CD4-positive, alpha-beta T cell treated with Interleukin-4 for 1 hour (primary cell): ENCODE measurements at places on chromosomes 7 and 10.

- DNase-seq, result no peak
These were observed 176.8 kb downstream of the PKD1L1 start for GRCh38 chr7:47771336-47771989.

GRCh38 chr7:129635300-129636029 lies 23.9 kb downstream of the NRF1 start:
- DNase-seq, result peak; percentile 71

- DNase-seq, result no peak
These were observed 3.0 kb downstream of the UCMA start for GRCh38 chr10:13231190-13231589.

GRCh38 chr7:69600710-69601519 lies 2.6 kb downstream of the AUTS2 start:
- DNase-seq, result no peak

- DNase-seq, result no peak
These were observed 47.5 kb downstream of the EPC1 start for GRCh38 chr10:32299354-32299980.

DNA sequence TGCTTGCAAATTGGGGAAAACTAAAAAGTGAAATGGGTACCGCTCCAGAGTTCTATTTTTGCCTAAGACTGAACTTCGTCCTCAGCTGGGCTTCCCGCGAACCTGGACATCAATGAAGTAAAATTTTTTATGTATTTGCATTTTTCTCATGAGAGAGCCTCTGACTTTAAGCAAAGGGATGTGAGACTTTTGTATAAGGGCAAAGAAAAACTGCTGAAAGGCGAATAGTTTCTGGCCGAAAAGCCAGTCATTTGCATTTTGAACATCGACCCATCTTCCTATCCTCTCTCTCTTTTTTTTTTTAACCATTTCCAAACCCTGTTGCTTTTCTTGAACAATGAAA lies 573 bp downstream of the PMPCB start:
- no peak for DNase-seq

- DNase-seq, result no peak
These were observed 397.9 kb downstream of the TFEC start for GRCh38 chr7:115632636-115633035.

DNA sequence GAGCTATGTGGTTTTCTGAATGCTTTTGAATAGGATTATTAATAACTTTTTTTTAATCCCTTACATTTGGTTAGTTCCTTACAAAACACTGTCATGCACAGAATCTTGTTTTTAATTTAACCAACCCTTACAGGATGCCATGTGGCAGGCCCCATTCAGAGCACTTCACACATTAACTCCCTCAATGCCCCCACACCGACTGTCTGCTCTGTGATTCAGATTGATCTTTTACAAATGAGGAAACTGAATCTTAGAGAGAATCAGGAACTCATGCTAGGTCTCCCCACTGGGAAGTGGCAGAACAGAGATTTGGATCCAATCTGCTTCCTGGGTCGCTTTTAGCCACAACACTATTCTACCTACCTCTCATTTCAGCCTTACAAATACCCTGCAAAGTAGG lies 195.8 kb upstream of the NPVF start:
- DNase-seq, result no peak

GRCh38 chr10:116891208-116891607 lies 41.9 kb downstream of the ENO4 start:
- DNase-seq, result no peak

GRCh38 chr7:97090761-97091353 lies 26.6 kb upstream of the SDHAF3 start:
- no peak for DNase-seq

- DNase-seq, result no peak
These were observed 654.5 kb upstream of the COBL start for GRCh38 chr7:51970961-51971665.

- DNase-seq, result no peak
These were observed 9.9 kb upstream of the OR9A4 start for GRCh38 chr7:141906285-141906684.

GRCh38 chr7:37084303-37084702 lies 360.0 kb upstream of the AOAH start:
- no peak for DNase-seq

GRCh38 chr10:102040305-102041050 lies 15.5 kb downstream of the ARMH3 start:
- DNase-seq, result no peak

- DNase-seq, result peak; percentile 74
These were observed 225.8 kb upstream of the KLF14 start for GRCh38 chr7:130959743-130960207.

GRCh38 chr10:96292971-96293920 lies 11.0 kb upstream of the DNTT start:
- no peak for DNase-seq

DNA sequence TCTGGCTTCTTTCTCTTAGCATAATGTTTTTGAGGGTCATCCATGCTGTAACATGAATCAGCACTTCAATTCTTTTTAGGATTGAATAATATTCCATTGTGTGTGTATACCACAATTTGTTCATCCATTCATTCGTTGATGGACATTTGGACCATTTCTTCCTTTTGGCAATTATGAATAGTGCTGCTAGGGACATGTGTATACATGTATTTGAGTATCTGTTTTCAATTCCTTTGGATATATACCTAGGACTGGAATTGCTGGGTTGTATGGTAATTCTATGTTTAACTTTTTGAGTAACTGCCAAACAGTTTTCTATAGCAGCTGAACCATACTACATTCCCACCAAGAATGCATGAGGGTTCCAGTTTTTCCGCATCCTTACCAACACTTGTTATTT lies 39.2 kb downstream of the GBF1 start:
- DNase-seq, result no peak

DNA sequence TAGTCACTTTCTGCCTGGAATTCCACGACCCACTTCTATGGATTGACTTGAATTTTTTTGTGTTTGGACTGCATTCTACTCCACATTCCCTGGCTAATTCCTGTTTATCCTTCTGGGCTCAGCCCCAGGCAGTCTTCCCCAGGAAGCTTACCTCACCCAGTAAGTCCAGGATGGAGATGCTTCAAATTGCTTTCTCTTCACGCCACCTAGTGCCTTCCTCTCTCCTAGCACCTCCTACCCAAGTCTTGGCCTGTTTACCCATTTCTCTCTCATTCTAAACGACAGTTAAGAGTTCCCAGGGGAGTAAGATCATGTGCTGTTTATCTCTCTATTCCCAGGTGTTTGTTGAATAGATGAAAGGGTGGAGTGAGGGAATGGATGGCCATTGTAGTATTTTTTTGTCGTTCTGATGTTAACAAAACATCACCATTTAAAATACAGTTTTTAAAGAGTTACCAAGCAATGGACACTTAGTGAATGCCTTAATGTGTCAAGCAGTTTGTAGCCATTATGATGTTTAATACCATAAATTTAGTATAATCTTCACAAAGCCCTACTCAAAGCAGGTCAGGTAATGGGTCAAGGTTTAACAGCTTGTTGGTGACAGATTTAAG lies 45.5 kb upstream of the TARP start:
- peak; percentile 56 for DNase-seq

DNA sequence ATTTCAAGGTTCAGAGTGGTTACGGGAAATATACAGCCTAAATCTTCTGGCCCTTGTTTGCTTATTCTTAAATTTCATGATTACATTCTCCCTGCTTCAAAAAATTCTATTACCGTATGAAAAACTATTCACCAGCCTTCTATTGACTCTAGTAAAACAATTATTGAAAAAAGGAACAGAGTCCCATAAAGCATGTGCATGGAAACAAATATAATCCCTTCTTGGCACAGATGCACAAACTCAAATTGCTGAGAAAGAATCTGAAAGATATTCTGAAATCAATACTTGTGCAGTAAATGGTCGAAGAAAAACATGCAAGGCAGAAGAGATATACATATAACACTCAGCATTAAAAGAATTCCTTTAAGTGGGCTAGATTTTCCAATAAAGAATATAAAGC lies 83.6 kb downstream of the LRRN3 start:
- DNase-seq, result no peak

GRCh38 chr7:13687500-13687899 lies 302.0 kb downstream of the ETV1 start:
- no peak for DNase-seq

DNA sequence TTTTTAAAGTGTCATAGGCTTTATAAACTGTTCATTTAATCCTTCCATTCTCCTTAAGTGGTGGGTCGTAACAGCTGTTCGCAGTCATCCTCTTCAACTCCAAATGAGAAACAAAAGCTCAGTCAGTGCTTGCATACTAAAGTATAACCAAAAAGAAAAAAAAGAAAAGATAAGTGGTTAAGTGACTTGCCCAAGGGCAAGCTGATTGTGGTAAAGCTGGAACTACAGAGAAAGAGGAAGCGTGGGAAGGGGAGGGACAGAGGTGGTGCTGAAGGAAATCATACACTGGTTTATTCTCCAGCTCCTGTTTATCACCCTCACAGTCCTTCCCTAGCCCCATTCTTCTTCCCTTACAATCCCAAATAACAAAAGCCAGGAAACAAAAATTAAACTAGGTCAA lies 29.6 kb downstream of the IDE start:
- DNase-seq, result peak; percentile 12

DNA sequence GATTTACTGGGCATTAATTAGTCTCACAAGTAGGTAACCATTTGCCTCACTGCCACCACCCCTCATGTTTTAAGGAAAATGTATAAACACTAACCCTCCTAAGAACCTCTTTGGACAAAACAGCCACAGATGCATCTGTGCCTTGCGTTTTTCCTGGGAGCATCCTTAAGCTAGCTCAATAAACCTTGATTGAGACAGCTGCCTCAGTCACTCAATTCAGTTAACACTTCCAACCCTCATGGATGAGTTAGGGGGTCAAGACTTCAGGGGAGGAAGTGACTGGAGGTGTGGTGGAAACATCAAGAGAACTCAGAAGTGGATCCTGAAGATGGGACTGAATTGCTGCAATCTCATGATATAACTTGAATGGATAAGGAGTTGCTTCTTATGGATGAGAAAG lies 31.5 kb downstream of the CUL2 start:
- no peak for DNase-seq

- peak; percentile 48 for DNase-seq
These were observed 67.6 kb upstream of the DDC start for GRCh38 chr7:50632561-50633413.

DNA sequence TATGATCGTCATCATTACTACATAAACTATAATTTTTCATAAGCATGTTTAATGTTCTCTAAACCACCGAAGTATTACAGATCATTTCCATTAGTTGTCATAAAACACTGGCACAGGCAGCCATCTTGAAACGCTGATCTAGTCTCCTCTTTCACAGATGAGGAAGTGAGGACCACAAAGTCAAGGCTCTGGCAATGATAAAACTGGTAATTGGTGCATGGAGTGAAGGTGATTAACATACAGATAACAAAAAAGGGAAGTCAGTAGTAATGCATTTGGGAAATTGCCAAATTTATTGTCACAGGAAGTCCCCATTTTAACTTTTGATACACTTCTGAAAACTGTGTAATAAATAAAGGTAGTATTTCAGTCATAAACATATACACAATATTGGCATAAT lies 49.3 kb downstream of the FBXL13 start:
- no peak for DNase-seq

GRCh38 chr10:87079106-87079836 lies 15.4 kb downstream of the GLUD1 start:
- no peak for DNase-seq

GRCh38 chr10:30134171-30134945 lies 75.0 kb upstream of the JCAD start:
- no peak for DNase-seq

- no peak for DNase-seq
These were observed 505.8 kb downstream of the GPAM start for GRCh38 chr10:111677759-111678158.

GRCh38 chr10:47060993-47061500 lies 149.8 kb downstream of the PTPN20 start:
- no peak for DNase-seq

- peak; percentile 12 for DNase-seq
These were observed 452 bp downstream of the ATE1 start for GRCh38 chr10:121927318-121927840.

DNA sequence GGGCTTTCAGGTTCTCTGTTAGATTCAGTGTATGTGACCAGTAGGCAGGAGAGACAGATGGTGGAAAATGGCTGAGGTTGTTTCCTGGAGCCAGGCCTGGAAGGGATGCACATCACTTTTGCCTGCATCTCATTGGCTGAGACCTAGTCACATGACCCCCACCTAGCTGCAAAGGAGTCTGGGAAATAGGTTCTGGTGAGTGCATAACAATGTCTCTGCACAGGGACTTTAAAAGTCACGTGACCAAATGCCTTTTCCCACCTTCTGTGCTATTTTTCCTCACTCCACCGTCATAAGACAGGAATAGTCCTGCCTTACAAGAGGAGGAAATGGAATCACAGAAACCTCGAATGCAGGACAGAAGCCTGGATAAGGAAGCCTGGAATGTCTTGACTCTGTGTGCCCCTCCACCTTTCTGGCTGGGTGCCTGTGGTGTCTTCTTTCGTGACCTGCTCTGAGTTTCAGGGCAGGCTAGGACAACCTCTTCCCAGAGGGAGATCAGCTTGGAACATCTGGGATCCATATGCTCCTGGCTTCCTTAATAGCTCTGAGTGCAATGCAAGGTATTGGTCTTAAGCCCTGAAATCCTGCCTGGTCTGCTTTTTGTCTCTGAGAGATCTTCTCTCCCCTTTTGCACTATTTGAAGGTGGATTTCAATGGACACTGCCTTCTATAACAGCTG lies 139.9 kb upstream of the ZNF438 start:
- no peak for DNase-seq

DNA sequence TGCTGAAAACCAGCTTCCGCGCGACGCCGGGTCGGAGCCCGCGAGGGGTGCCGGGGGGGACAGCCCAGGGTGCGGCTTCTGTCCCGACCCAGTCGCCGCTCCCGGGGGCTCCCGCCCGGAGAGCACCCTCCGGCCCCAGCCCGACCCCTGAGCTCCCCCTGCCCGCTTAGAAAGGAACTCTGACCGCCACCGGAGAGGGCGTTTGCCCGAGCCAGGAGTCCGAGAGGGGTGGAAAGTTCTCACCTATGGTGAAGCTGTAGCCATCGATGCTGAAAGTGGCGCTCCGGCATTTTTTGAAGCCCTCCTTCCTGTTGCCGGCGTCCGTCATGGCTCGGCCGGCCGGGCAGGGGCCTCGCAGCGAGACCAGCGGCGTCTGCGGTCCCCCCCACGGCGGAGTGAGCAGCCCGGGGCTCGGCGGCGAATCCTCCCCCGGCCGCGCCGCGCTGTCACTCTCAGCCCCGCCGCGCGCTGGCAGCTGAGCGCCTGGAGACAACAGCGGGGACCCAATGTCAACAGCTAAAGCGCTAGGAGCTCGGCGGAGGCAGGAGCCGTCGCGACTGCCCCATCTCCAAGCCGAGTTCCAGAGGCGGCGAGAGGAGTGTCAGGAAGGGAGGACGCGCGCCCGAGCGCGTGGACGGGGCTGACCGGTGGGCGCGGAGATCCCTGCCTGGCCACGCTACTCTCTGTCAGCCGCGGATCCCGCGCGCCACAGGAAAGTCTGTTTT lies 191.6 kb downstream of the LSM5 start:
- DNase-seq, result no peak

DNA sequence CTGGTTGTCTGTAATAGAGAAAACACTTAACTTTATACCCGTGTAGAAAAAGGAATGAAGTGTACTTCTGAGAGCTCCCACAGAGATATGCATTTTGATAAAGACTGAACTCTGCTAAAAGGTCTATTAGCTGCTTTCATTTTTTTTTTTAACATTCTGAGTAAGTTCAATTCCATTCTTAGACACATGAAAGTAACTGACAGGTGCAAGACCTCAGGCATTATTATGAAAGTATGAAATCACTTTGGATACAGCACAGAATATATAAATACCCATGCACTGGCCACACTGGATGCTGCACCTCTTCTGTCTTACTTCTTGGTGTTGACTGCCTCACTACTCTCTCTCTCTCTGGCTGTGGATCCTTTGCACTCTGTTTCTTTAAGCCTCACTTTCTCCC lies 46.2 kb downstream of the VWDE start:
- no peak for DNase-seq
